ENCODE measurements at places on chromosomes 5 and 9.

GRCh38 chr5:133387091-133387490, 225.2 kb downstream of the FSTL4 start:
- DNase-seq: no peak

DNA sequence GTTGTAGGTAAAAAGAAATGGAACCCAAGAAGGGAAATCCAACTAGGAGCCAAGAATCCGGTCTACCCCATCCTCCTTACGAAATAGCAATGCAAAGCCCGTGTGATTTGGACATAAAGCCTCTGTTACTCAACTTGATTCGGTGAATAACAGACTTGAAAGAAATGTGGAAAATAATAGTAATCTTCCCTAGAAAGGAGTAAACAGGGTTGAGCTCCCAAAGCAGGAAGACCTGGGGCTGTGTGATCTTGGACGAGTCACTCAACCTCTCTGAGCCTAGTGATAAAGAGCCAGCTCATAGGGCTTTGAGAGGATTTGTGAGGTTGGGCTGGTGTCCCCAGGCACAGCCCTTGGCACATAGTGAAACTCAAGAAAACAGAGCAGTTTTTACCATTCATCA, 42.7 kb upstream of the IL17B start:
- DNase-seq: no peak

DNA sequence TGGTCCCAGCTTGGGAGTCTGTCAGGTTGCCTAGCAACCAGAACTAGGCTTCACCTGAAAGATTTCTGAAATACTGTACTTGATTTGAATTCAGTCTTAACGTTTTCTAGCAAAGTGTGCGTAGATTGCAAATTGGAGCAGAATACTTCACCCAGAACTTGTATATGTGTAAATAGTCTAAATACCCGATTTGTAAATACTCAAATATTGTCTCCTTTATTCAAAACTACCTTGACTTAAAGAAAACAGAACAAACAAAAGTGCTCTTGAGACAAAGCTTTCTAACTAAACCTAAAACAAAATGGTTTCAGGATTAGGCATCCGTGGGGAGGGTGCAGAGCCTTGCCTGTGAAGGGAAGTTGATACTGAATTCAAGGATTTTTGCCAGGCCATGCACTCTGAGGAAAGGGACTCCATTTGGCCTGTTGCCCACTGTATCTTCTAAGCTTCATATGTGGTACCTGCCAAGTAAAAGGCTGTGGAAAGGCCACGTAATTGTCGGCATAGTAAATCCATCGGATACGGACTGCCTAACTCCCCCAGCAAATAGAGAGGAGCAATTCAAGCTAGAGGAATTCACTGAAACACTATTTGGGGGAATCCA, 744 bp upstream of the HMGCS1 start:
- DNase-seq: no peak

- no peak for DNase-seq
Measured at GRCh38 chr5:154367101-154367500, 78.7 kb upstream of the SAP30L start.

GRCh38 chr9:26802921-26803320, 89.7 kb downstream of the CAAP1 start:
- DNase-seq: no peak

DNA sequence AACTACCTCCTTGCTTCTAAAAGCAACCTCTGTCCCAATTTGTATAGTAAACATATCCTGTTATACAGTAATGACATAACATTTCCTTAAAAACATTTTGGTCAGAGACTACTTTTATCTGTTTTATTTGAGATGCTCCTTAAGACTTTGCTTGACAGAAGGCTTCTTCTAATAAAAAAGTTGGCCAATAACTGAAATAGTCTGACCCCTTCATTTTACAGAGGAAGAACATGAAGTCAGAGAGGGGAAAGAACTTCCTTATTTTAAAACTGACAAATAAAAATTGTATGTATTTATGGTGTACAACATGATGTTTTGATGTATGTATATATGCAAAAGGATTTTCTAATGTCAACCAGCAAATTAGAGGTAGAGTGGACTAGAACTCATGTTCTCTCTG, 35.8 kb upstream of the SPARC start:
- no peak for DNase-seq

DNA sequence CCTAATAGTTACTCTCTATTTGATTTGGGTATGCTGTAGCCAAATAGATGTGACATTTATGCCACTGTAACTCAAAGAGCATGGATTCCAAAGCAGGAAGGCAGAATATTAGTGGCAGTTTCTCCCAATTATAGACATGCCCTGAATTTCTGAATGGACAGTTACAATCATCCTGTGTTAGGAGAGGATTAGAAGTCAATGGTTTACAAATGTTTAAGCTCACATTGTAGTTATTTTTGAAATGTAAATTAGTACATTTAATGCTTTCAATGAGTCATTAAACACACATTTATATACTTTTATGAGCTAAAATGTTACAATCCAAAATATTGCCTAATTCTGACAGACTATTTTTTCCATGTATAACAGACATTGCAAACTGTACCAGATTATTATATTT, 62.3 kb upstream of the CDH18 start:
- DNase-seq: no peak

- no peak for DNase-seq
Measured at GRCh38 chr5:160480652-160481051, 59.0 kb downstream of the PTTG1 start.

- DNase-seq: no peak
Measured at GRCh38 chr5:67935908-67936566, 279.5 kb upstream of the PIK3R1 start.

DNA sequence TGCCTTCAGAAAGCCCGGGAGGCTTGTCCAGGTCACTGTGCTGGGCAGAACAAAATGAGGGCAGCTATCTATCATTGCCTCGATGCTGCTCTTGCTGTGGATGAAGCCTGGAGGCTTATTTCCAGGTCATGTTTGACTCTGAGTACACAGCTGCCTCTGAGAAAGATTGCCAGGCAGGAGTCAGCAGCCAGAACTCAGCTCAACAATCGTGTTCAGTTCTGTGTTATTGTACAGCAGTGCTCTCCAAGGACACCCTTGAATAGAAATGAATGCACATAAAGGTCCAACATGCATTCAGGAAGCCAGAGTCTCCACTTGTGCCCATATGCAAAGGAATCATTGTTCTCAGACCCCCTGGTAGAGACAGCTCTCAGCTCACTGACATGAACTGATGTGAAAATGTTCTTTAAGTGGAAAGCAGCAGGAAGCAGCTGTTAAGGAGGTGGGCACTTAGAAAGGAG, 61.7 kb upstream of the ZFR start:
- no peak for DNase-seq

GRCh38 chr9:126505697-126506346, 107.9 kb upstream of the LMX1B start:
- no peak for DNase-seq

DNA sequence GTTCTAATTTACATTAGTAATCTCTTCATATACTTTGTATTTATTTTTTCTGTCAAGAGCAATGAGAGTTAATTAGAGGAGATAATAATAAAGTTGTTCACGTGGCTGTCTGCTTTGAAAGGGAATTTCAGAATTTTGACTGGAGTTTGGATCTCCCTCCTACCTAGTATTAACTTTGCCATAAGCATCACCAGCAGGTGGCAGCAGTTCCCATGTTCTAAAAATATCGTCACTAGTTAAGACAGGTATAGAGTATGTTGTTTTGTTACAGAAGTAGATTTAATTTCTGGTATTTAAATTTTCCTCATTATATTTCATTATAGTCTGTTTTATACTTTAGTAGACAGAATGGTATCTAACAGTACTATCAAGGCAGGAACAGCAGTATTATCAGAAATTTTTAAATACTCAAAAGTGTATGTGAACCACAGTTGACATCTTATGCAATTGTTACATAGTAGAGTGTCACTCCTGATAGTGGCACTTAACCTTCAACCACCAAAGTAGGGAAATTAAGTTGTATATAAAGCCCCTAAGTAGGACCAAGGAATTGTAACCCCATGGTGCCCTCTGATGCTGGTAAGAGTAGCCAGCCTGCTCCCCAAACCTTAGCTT, 20.4 kb downstream of the GNPDA1 start:
- peak; percentile 79 for DNase-seq

DNA sequence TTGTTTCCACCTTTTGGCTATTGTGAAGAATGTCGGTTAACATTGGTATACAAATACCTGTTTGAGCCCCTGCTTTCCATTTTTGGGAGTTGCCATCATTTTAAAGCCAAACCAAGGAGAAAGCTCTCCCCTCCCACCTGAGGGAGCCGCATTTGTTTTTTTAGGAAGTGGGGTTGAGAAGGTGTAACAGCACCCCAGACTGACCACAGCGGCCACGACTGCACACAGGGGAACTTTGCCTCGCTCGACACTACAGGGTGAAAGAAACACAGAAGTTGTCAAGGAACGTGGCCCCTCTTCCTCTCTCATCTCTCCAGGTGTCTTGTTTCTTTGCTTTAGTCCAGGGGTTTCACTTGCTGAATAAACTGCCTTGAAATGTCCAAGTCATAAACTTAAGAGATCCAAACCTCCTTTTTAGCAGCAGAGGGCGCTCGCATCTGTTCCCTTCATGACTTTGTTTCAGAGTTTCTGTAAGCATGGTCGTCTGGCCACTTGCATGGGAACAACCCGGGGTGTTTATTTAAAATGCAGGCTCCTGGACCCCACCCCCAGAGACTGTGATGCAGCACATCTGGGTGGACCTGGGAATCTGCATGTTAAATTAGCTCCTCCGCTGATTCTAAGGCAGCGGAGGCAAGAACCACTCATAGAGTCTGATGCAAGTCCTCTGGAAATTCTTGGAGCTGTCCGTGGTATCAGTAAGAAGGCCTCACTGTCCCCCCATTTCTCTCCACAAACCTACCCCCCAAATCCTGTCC, 2.1 kb upstream of the TTLL11 start:
- peak; percentile 44 for DNase-seq

DNA sequence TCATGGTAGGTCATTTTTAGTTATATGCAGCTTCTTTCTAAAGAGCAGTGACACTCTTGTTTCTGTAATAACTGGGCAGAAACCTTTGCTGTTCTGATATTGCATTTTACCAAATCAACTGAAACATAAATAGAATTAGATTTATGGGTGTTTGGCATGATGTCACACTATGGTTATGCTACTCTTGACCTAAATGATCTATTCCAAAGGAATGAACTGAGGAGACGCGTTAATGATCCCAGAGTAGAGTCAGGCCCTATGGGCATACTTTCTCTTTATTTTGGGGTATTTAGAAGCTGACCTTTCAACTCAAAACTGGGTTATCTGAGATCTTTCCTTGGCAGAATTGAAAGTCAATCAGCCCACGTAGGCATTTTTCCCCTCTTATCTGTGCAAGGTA, 146.8 kb upstream of the ADAMTSL1 start:
- no peak for DNase-seq

DNA sequence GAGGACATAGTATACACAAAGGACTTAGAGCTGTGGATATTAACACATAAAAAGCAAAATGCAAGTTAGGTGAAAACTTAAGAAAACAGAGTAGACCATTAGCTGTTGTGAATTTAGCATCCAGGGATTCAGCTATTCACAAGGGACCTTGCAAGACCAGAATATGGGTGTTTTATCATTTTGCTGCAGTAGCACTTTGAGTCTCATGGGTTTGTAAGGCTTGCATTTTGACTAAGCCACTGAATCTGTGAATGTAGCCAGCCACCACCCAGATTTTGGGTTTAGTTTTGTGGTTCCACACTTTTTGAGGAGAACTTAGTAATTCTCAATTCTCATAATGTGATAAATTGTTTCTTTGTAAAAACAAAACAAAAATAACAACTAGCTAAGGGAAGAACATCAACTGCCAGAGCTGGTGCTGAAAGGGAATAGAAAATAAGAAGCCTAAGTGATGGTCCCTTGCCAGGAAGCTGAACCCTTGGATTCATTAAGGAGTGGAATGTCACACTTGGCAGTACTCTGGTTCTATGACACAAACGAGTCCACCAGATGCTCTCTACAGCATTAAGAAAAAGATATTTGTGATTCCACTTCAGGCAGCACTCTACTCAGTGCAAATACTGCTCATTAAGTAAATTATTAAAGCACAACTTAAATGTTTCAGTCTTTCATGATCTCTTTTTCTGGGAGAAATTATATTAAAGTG, 557.4 kb upstream of the ZNF462 start:
- DNase-seq: no peak

- DNase-seq: no peak
Measured at GRCh38 chr5:93756372-93756771, 15.0 kb upstream of the POU5F2 start.

DNA sequence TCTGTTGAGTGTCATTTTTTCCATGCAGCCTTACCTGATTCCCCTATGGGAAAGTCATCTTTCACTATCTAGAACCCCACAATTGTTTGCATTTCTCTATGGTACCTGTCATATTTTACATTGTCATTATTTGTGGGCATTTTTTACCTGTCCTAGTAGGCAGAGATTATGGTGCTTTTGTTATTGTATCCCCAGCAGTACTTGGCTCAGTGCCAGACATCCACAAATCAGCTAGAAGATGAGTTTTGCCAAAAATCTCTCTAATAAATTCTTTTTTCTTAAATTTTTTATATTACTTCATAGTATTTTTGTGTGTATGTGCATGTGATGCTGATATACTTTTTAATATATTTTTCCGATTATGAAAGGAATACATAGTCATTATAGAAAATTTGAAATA, 13.2 kb downstream of the GARNL3 start:
- DNase-seq: no peak

- DNase-seq: no peak
Measured at GRCh38 chr5:132751444-132751843, 4.2 kb downstream of the CCNI2 start.

- DNase-seq: no peak
Measured at GRCh38 chr9:87259543-87260518, 237.8 kb upstream of the DAPK1 start.

DNA sequence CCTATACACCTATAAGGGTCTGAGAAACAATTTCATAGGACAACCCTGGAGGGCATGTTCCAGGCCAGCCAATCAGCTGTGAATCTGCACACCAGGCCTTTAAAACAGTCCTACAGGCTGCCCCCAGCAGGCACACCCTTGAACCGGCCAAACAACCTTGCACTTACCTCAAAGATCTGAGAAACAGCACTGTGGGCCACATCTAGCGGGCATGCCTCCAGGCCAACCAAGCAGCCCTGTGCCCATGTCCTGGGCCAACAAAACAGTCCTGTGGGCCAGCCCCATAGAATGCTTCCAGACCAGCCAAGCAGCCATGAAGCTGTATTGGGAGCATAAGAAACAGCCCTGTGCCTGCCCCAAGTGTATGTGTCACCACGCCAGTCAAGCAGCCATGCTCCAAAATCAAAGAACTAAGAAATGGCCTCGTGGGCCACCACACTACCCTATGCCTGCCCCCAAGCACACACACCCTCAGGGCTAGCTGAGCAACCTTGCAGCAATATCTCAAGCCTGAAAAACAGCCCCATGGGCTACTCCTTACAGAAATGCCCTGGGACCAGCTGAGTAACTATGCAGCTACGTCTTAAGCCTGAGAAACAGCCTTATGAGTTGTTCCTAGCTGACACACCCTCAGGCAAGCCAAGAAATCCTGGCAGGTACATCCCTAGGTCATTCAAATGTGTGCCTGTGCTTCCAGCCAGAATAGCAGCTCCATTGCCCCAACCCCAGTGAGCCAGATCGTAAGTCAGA, 2243.8 kb upstream of the C9orf72 start:
- DNase-seq: no peak

Measured in stimulated activated CD4-positive, alpha-beta T cell treated with anti-CD3 and anti-CD28 coated beads, Interleukin-4, amount 100 ng/mL, for 48 hours (primary cell).